ENCODE measurements at places on chromosomes 6 and 20.
A peak's percentile ranks its signal among the peaks of the same experiment; 100 is the strongest.

- no peak for DNase-seq
Observed at GRCh38 chr20:44109951-44110361, 77.0 kb downstream of the JPH2 start.

DNA sequence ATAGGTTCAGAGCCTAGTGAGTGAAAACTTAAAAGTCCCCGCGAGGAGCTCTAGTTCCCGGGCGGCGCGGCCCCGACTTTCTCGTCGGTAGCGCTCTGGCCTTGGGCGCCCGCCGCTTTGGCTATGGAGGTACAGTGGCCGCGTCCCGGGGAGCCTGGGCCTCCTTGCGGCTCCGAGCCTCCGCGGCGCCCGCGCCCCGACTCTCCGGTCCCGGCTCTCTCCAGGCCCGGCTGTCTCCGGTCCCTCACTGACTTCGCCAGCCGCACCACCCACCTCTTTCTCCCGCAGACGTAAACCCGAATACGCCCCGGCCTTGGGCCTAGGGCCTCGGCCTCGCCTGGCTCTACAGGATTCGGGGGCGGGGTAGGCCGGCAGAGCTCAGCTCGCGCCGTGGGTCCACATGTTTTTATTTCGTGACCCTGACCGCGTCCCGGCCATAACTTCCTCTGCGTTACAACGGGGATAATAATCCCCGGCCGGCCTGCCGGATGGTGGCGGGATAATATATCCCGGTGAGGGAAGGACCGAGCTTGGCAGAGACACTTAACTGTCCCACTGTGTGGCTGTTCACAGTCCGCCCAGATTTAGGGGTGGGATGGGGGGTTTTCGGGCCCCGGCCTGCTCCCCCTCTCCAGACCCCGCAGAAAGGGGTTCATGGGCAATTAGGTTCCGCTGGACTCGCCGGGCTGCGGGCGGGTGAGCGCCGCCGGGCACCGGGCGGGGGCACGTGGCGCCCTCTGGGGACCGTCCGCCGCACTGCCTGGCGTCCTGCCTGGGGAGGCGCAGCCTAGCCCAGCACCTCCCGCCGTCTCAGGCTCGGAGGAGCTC is 10.0 kb upstream of the TBX18 start:
- peak; percentile 30 for DNase-seq

- DNase-seq: no peak
Observed at GRCh38 chr20:4581838-4582237, 139.9 kb upstream of the PRND start.

GRCh38 chr6:109417646-109418045 is 22.8 kb downstream of the PPIL6 start:
- DNase-seq: no peak

DNA sequence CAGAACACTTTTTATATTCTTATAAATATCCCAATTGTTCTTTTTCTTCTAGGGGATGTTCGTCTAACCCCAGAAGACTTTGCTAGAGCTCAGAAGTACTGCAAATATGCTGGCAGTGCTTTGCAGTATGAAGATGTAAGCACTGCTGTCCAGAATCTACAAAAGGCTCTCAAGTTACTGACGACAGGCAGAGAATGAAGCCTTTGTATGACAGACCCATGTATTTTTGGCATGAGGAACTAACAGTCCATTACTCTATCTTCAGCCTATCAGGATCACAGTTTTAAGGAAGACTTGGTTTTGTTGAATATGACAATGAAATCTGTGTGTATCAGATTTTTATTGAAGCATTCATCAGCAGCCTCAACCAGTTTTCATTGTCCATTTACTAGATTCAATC is 71.4 kb downstream of the VTA1 start:
- DNase-seq: no peak

DNA sequence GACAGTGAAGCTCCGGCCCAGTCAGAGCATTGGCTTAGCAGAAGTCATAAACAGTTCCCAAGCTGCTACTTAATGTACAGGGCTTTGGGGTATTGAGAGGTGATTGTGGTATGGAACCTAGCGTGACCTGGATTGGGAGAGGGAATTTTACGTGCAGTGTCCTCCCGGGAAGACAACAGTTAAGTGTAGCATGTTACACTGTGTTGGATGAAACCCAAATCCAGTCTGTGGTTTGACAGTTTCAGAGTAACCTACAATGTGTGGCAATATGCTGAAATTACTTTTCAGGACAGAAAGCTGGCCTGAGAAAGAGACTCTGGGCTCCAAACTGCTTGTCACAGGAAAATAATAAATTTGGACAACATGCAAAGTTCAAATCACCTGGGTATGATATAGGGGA is 28.1 kb upstream of the RALGAPA2 start:
- DNase-seq: no peak

- no peak for DNase-seq
Observed at GRCh38 chr20:33859751-33860150, 48.6 kb downstream of the CHMP4B start.

DNA sequence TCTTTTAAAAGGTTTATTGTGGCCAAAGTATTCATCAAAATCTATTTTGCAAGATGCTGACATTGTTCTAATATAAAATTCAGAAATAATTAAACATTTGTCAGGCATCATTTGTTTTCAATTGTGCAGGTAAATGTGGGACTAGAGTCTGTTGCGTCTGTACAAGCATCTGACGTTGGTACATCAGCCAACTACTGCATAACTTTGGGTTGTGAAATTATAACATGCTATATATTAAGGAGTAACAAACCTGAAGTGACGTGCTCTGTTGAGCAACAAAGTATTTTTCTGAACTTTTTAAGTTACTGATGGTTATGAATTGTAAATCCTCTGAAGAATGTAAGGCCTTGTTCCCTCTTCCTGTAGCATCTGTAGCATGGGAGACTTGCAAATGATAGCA is 66.0 kb downstream of the RNF182 start:
- DNase-seq: no peak

DNA sequence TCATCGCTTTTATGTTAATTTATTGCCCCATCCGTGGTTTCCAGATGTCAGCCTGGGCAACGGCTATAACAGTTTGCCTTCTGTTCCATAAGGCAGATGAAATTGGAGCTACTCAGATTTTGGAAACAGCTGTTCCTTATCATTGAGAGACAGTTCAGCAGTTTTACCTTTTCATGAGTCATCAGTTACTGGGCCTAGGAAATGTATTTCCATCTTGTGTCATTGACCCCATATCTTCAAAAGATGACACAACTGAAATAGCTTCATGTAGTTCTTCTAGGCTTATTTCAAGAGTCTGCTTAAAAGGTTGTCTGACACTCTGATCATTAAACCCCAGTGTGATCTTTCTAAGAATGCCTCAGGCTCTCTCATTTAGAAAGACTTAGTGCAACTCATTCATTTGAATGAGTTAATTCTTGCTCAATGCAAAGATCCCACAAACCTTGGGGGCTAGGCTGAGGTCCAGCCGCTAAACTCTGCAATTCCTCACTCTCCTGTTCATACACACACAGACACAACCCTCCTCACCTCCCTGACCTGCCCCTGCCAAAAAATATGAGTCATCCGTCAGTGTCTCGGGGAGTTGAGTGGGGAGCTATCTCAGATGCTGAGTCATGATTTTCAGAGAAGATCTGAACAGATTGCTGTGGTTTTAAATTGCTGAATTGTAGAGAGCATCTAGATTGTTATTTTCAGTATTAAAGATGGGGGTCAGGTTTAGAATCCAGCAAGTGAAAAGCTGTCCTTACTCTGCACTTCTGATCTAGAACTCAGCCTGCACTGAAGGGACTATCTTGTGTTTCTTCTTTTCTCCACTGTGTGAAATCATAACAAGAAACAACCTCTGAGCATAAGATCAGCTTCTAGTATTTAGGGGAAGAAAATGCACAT is 61.8 kb downstream of the RPP40 start:
- peak; percentile 78 for DNase-seq

- no peak for DNase-seq
Observed at GRCh38 chr6:126077810-126078776, 91.8 kb downstream of the TRMT11 start.

DNA sequence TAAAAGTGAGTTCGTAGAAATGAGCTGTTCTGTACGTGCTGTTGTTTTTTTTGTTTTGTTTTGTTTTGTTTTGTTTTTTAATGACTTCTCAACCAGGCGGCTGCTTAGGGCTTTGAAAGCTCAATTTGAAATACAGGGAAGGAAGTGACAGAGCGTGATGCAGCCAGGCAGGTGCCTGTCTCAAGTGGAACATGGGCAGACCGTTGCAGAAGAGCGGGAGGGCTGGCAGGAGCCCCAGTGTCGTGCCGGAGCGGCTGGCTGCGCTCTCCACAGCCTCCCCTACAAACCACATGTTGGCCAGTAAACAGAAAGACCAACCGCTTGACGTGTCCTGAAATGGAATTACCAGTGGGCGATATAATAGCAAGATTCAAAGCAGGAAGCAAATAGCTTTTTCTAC is 164.9 kb upstream of the RREB1 start:
- DNase-seq: no peak

GRCh38 chr6:25327432-25327831 is 48.3 kb downstream of the CARMIL1 start:
- no peak for DNase-seq

GRCh38 chr6:88157106-88157505 is 9.0 kb downstream of the CNR1 start:
- DNase-seq: no peak

GRCh38 chr20:62158088-62158400 is 14.5 kb downstream of the SS18L1 start:
- DNase-seq: no peak

GRCh38 chr6:110537208-110538123 is 61.1 kb upstream of the SLC22A16 start:
- no peak for DNase-seq

DNA sequence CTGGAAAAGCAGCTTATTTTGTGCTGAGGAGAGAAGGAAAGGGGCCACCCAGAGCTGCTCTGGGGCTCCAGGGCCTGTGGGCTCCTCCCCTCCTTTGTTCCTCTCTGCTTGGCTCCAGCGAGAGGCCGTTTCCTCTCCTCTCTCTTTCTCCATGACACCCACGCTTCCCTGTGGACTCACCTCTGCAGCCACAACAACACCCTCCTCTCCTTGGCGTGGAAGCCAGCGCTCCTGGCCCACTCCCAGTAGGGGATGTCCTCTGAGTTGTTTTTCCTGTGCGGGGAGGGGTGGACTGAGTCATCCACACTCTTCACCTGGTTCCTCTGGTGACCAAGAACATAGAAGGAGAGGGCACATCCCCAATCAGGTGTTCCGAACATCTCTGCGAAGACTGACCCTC is 4.9 kb upstream of the CDSN start:
- no peak for DNase-seq

DNA sequence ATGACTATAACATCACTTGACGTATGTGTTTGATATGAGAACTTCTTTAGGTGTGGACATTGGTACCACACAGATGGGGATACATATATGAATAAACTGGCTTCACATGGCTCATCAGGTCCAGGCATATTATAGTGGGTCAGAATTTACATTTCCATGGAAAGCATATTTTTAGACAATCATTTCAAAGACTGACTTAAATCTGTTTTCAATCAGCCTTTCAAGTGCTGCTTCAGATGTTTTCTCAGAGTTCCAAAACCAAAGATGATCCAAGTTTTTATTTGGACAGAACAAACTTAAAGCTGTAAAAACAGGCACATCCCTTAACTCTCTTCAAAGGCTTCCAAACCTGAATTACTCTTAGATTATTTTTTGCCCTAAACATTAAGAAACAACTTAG is 88.1 kb downstream of the PRSS35 start:
- DNase-seq: no peak

DNA sequence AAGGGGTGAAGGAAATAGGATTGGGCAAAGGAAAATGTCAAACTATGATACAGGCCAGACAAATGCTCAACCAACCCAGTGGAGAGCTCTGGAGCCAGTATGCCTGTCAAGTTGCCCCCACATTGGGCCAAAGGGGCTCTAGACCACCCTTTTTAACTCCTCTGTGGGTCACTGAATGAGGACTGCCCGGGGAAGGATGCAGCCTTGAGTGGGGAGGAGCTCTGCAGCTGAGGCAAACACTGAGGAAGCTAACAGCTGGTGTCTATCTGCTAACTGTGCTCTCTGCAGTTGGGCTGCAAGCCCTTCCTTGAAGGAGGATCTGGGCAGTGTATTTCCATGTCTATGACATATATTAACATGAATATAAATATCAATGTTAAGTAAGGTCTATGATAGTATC is 98.4 kb upstream of the PRSS16 start:
- no peak for DNase-seq

DNA sequence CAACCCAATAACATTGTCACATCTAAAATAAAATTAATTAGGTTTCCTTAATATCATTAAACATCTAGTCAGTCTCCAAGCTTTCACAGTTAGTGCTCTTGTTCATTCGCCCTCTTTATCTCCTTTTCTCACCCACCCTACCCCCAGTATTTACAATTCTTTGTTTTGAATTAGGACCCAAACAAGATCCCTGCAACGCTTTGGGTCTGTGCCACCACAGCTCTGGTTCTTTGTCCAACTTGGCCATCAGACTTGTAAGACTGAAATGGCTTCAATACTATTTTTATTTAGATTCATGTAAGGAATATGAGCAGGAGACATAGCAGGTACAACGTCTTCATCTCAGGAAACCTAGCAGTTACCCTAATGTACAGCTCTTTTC is 276.5 kb downstream of the CDKAL1 start:
- no peak for DNase-seq

- DNase-seq: peak; percentile 65
Observed at GRCh38 chr6:29627755-29628418, 5.1 kb downstream of the GABBR1 start.

GRCh38 chr6:42316981-42317380 is 99.3 kb upstream of the MRPS10 start:
- no peak for DNase-seq

DNA sequence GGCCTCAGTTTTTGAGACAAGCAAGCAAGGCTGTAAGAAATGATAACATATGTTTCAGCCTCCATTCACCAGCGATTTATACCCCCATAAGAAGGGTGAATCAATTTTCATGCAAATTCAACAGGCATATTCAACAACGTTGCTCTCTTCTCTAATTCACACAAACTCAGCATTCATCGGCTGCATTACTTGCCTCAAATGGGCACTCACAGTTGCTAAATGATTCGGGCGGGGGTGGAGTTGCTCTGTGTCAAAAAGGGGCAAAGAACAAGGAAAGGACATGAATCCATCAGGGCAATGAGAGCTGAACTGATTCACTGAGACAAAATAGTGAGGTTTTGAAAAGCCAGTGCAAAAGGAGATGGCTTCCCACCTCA is 9.0 kb downstream of the MOXD1 start:
- DNase-seq: no peak

DNA sequence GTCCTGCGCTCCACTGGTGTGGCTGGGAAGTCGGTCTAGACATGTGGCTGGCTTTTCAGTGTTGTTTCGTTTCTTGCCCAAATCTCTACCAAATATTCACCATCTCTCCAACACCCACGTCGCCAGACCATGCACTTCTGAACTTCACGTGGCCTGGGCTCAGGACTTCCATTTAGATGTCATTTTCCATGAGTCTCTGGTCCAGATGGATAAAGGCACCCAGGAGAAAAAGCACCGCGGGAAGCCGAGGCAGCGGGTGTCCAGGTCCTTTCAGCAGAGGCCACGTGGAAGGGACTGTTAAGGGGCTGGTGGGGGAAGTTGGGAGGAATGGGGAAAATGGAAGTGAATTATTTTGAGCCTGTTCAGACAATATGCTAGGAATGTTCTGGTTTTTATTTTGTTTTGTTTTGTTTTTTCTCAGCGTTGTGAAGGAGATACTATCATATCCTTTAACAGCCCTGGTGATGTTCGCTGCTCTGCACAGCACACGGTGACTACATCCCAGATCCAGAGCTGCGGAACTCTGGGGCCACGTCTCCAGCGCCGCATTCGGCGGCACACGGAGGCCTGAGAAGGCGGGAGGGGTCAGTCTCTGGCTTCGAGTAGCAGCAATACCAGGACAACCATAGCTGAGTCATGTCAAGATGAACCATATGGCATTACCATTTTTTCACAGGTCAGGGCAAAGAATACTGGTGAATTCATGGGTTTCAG is 230.3 kb downstream of the THBS2 start:
- DNase-seq: no peak

- no peak for DNase-seq
Observed at GRCh38 chr20:64212755-64213154, 42.8 kb upstream of the PCMTD2 start.
